ENCODE measurements at places on chromosomes 3 and 15. TPM values are rescaled to one million over a fixed set of nuclear protein-coding genes. Genes with fewer than 3 reads are reported as not detected.

The ISL2 gene
- total RNA-seq = not detected

- no peak for DNase-seq
These were observed 6.1 kb upstream of the LTF start for GRCh38 chr3:46470831-46471230.

The NR1I2 gene
- total RNA-seq = not detected

The STAB1 gene
- 340 TPM for total RNA-seq

The CLRN1 gene
- not detected for total RNA-seq

The CNTN3 gene
- not detected for total RNA-seq

The GABRR3 gene
- total RNA-seq = not detected

DNA sequence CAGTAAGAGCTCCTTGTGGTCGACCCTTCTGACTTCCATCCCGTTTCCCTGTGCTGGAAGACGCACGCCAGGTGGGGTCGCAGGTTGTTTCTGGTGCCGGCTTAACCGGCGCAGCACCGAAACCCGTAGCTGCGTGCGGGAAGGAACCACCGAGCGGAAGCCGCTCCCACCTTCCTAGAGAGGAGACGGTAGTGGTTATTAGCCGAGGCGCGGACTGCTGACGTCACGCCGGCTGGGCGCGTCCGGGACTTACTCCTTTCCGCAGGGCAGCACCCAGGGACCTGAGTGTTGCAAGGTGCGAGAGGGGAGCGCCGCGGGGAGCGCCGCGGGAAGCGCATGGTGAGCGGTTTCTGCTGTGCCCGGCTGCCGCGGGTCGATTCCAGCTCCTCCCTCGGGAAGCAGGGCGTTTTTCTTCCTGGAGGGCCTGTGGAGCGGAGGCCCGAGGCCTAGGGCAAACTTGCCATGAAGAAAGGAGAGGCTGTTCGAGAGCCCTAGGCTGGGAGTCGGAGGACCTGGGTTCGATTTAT lies at the start of gene ZNF501:
TSS of gene ZNF501 (plus strand) at position 252 of the 527 bp plus-strand sequence. CDS start 4,787 bp downstream, outside the sequence.
- peak; percentile 83 for DNase-seq

GRCh38 chr15:84570164-84570735 lies 30.6 kb upstream of the ZSCAN2 start:
- DNase-seq = no peak

DNA sequence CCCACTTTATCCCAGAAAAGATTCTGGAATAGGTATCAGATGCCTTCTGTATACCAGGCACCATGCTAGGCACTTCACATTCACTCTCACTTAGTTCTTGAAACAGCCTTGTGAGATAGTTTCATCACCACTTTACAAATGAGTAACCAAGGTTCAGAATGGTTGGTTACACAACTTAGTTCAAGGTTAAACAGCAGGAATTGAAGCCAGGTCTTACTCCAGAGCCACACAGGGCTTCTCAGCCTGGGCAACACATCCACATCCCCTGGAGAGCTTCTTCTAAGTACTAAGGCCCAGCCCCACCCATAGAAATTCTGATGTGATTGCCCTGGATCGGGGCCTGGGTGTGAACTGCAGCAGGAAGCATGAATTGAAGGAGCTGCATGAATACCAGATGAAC lies 18.6 kb downstream of the WHAMM start:
- no peak for DNase-seq

The TNNC1 gene
- not detected for total RNA-seq

DNA sequence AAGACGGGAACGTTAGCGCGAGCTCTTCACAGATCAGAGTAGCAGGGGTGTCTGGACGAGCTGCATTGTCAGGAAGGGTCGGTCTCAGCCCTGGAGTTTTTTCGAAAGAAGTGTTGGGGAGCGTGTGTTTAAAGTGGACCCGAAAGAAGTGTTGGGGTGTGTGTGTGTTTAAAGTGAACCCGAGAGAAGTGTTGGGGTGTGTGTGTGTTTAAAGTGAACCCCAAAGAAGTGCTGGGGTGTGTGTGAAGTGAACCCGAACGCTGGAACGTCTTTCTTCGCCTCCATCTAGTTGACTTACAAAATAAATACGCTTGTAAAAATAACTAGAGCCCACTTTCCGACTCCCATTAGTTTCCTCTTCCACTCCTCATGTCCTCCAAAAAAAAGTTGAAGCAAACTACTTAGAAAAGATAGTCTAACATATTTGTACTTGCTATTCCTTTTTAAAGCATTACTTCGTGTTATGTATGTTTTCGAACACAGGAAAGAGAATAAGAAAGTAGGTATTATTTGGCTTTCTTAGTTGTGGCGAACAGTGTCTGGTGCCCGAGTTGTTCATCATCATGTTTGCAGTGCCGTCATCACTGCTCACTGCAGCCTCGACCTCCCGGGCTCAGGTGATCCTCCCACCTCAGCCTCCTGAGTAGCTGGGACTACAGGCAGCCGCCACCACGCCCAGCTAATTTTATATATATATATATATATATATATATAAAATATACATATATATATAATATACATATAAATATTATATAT lies 1.0 kb downstream of the LRCH3 start:
- DNase-seq = peak; percentile 57

- peak; percentile 49 for DNase-seq
These were observed 61.4 kb upstream of the LEKR1 start for GRCh38 chr3:156764751-156765150.

- no peak for DNase-seq
These were observed 19.7 kb upstream of the ZNF280D start for GRCh38 chr15:56752986-56753385.

DNA sequence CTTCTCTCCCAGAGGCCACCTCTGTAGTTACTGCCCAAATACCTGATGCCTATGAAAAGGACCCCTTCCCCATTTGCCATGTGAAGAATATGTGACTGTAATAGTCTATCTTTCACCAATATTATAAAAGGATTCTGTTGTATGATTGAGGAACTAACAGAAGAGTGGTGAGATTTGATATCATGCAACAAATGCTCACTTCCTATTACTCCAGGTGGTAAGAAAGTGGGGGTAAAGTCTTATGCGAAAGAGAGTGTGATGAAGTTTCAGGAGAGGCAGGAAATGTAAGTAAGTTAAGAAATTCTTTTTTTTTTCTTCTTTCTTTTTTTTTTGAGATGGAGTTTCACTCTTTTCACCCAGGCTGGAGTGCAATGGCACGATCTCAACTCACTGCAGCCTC lies 24.4 kb upstream of the RAP2B start:
- no peak for DNase-seq

- DNase-seq = peak; percentile 64
These were observed 98.9 kb upstream of the TBC1D5 start for GRCh38 chr3:17841190-17841828.

The PLA2G4E gene
- total RNA-seq = not detected

DNA sequence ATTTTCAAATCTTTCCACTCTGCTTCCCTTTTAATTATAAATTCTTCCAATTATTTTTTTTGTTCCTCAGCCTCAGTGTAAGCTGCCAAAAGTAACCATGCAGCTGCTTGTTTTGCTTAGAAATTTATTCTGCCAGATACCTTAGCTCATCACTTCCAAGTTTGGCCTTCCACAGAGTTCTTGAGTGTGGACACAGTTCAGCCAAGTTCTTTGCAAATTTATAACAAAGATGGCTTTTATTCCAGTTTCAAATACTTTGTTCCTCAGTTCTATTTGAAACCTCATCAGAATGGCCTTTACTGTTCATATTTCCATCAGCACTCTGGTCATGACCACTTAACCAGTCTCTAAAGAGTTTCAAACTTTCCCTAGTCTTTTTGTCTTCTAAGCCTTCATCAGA lies 10.3 kb downstream of the RTP1 start:
- DNase-seq = no peak

The IQCF5 gene
- total RNA-seq = not detected

DNA sequence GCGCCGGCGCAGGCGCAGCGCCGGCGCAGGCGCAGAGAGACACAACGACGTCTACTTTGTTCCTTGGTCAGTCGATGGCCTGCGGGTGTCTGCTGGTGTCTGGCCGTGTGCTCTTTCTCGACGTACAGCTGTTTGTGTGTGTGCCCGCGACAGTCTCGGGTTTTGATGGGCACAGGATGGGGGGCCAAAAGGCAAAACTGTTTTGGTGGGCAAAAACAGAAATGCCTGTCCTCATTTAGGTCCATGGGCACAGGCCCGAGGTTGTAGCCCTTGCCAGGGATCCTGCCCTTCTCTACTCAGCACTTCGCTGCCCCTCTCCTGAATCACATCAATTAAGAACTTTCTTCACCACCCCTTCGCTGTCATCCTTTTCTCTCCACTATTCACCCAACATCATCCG lies 184.8 kb upstream of the CHL1 start:
- DNase-seq = no peak

DNA sequence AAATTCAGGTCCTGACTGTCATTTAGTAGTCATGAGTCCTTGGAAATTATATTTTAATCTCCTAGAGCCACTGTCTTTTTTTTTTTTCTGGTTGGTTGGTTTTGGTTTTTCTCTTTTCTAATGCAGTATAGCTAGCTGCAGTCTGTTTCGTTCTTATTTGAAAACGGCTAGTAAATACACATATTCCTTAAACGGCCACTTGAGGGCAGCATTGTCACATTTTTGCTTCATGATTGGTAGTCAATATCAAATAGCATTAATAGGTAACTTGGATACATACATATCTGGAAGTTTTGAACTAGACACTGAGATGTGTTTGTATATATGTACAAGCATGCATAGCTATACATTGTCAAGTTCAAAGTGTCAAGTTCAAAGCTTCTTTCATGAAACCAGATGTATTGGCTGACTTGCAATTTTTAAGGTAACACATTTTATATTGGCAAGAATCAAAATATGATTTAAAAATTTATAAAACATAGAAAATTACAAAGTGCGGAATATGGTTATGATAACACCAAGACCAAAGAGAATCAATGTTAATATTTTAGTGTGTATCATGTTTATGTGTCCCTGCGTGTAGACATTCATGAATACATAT lies 22.5 kb downstream of the GABRA5 start:
- DNase-seq = peak; percentile 75

The DZIP1L gene
- total RNA-seq = 14.6 TPM

DNA sequence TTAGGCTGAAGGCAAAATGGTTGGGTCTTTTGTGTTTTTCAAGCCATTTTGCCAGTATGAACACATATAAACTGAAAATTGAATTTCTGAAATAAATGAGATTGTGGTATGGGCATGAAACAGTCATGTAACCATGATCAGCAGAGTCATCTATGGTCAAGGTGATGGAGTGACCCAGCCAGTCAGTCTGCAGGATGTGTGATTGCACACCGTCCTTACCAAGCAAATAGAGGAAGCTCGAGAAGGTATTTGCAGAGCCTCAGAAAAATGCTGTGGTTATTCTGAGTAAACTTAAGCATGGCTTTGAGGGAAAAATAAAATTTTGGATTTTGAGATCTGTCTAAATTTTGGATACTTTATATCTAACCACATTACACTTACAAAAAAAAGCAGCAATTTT lies 95.9 kb upstream of the RNF7 start:
- DNase-seq = no peak

DNA sequence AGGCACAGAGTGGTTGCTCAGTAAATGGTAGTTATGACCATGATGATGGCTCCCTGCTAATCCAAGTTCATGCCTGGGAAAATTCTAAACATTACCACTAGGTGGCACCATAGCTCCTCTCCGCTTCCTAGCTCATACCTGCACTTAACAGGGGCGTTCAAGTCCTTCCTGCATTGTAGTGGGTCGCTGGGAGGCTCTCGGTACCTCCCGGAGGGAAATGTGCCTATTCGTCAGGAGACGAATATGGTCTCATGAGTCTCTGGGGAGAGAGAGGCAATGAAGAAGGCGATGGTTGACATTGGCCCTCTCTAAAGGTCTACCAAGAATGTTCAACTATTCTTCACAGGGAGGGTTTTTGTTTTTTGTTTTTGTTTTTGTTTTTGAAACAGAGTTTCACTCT lies 10.9 kb downstream of the MESP1 start:
- DNase-seq = peak; percentile 86

DNA sequence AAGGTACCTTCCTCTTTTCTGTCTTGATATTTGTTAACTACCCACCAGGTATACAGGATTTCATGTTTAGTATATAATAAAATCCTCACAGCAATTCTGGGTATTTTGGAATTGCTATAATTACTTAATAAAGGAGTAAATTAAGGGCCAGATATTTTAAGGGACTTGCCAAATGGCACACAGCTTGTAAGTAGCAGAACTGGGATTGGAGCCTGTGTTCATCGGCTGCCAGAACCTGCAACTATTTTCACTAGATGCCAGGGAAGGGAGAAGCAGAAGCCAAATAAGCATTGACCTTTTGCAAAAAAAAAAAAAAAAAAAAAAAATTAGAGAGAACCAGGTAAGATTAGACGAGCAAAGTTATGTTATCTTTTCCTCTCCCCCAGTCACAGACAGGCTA lies 683.3 kb upstream of the CADM2 start:
- no peak for DNase-seq

GRCh38 chr15:36612063-36612788 lies 32.8 kb downstream of the CDIN1 start:
- peak; percentile 49 for DNase-seq

- DNase-seq = no peak
These were observed 376.7 kb upstream of the PDZRN3 start for GRCh38 chr3:74001436-74001835.

- no peak for DNase-seq
These were observed 61.6 kb downstream of the RAB7A start for GRCh38 chr3:128787256-128788253.

- DNase-seq = peak; percentile 60
These were observed 103.7 kb downstream of the MYH15 start for GRCh38 chr3:108406661-108407206.

The TYRO3 gene
- 18.8 TPM for total RNA-seq

The EPHB1 gene
- total RNA-seq = 2.5 TPM

DNA sequence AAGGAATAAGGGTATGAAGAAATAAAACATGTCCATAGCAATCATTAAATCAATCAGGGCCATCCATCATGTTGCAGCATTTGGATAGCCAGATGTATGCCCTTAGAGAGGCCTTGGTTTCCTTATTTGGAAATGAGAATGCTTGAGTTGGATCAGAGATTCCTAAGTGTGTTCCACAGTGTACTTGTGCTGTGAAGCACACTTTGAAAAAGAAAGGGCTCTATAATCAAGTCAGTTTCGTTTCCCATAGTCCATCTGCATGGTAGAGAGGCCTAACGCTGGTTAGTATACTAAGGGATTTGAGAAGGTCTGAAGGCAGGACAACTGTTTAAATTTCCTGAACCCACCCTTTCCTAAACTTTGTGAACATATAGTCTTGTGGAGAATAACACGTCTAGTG lies 30.9 kb downstream of the RBMS3 start:
- DNase-seq = no peak

- no peak for DNase-seq
These were observed 1.7 kb upstream of the IP6K1 start for GRCh38 chr3:49788056-49788455.

DNA sequence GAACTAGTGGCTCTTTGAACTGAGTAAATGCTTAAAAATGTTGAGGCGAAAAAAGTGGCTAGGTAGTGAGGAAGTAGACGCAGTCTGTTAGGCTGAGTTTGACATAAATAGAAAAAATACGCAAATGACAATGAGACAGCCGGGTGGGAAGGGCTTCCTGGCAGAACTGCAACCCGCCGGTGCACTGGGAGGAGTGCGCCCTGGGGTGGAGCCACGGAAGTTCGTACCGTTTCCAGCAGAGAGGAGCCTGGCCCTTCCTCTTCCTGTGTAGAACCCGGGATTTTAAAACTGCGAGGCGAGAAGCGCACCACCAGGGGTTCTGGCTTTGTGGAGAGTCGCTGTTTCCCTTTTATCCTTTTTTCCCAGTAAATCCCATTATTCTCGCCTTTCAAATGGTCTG lies 602.6 kb downstream of the PYDC2 start:
- DNase-seq = peak; percentile 59

GRCh38 chr15:101841656-101842055 lies 29.7 kb downstream of the OR4F15 start:
- no peak for DNase-seq
